ENCODE measurements at places on chromosomes 12 and 14.

DNA sequence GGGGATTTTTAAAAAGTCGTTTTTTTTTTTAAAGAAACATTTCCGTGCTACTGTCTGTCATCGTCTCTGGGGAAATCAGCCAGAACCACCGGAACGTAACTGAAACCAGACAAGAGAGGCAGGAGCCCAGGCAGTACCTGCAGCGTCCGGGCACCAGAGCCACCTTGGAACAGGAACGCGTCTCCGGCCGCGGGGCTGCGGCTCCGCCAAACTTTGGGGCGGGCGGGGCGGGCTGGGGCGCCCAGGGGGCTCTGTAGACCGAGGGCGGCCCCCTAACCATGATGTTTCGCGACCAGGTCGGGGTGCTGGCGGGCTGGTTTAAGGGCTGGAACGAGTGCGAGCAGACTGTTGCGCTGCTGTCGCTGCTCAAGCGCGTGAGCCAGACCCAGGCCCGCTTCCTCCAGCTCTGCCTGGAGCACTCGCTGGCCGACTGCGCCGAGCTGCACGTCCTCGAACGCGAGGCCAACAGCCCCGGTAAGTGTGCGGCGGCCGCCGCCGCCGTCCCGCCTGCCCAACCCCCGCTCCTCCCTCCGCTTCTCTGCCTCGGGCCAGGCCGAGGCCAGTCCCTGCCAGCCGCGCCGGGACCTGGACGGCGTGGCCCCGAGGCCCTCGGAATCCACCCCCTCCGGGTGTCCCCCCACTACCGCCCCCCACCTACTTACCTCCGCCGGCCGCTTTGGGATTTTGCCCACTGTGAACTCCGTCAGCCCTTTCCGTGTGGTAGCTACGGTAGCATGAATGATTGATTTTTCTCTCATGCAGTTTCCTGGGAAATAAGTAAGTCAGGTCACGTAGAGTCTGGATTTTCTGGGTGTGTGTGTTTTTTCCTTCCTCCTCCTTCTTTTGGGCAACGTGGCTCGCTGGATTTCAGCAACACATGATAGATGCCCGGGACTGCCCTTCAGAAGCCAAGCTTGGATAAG lies 972 bp downstream of the SAMD4A start:
- peak; percentile 18 for DNase-seq

DNA sequence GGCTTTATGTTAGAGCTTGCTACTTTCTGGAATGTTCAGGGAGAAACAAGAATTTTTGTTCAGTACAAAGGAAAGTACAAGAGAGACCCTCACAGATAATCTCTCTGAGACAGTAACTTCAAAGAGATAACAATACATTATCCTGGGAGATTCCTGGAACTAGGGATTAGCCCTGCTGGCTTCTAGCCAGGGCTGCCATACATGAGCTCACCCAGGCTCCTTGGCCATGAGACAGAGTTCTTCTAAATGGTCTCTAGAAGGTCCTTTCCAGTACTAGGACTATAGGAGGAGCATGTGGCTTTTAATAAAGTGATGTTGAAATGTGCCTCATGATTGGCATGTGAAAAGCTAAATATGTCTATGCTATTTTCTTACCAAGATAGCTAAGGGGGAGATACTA lies 342.5 kb downstream of the EMP1 start:
- DNase-seq, result no peak

DNA sequence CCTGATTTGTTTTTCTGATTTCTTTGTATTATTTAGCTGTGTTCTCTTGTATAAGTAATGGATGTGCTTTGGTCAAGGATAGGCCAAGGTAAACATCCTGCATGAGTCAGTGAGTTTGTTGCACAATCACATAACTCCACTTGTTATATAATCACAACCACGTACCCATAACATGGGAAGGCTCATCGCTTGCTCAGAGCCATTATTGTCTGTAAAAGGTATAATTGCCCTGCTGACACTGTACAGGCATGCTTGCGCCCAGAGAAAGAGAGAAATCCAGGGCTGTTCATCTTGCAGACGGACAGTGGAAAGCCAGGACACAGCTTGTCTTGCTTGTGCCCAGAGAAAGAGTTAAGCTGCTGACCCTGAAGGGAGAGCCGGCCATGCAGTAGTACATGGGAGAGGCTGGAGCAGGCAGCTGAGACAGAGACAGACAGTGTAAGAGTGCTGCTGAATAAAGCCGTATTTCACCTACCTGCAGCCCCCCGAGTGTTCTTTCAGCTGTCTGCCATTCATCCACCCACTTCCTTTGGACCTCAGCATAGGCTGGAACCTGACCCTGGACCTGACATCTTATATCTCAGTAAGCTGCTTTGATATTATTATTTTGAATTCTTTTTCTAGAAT lies 174.7 kb upstream of the DAAM1 start:
- no peak for DNase-seq

DNA sequence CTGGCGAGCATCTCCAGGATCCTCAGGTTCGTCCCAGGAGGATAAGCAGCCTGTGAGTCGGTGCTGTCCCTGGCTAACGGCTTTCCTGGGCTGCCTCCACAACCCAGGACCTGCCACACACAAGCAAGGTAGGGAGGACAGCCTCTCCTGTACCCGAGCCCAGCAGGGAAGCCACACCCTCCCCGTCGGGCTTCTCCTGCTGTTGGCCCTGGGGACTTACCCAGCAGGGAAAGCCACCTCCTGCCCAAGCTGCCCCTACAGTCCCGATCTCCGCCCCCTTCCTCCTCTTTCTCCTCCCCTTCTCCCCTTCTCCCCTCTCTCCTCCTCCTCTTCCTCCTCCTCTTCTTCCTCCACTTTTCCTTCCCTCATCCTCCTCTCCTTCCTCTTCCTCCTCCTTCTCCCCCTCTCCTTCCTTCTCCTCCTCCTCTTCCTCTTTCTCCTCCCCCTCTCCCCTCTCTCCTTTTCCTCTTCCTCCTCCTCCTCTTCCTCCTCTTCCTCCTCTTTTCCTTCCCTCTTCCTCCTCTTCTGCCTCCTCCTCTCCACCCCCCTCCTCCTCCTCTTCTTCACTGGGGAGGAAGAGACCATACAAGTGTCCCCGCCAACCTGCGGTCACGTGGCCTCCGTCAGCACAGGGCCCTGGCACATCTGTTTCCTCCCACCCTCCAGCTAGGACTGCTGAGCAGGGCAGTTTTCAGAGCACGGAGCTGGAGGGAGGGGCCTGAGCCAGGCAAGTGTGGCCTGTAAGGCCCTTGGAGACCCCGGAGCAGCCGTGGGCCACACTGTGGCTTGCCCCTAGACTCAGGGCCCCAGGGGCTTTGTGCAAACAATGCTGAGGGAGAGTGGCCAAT lies 17.3 kb upstream of the RFLNA start:
- DNase-seq, result no peak

GRCh38 chr12:108457006-108457733 lies 57.9 kb upstream of the FICD start:
- no peak for DNase-seq

GRCh38 chr12:77925536-77926108 lies 94.9 kb downstream of the NAV3 start:
- DNase-seq, result no peak

DNA sequence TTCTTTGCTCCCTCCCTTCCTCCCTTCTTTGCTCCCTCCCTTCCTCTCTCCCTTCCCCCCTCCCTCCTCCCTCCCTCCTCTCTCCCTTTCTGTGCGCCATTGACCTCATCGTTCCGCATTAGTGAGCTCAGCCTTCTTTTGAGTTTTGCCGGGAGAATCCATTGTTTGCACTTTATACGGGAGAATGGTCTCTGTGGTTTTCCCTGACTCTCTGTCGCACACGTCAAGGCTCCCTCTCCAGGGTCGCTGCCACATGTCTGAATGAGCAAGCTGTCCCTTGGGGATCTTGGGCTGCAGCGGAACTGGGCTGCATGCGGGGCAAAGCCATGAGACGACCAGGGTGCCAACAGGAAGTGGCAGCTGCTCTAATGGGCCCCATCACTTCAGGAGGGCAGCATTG lies 118.5 kb downstream of the GLT1D1 start:
- no peak for DNase-seq

DNA sequence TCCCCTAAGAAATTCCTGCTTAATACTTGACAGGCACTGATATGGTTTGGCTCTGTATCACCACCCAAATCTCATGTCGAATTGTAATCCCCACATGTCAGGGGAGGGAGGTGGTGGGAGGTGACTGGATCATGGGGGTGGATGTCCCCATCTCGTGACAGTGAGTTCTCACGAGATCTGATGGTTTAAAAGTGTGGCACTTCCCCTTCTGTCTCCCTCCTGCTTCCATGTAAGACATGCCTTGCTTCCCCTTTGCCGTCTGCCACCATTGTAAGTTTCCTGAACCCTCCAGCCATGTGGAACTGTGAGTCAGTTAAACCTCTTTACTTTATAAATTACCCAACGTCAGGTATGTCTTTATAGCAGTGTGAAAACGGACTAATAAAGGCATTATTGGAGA lies 198.0 kb downstream of the FOXN3 start:
- no peak for DNase-seq

- no peak for DNase-seq
Measured at GRCh38 chr12:59088673-59089072, 168.4 kb upstream of the LRIG3 start.

DNA sequence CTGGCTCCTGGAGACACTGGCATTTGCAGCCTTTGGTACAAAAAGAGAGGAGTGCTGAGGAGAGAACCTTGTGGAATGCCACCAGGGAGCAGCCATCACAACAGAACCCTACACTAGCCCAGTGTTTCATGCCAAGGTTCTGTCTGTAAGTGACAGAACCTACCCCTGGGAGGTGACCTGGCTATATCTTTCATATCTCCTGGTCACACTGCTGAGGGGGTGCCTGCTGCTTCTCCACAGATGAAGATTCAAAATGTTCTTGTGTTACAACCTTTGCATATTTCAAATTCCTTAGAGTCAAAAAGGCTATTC lies 12.7 kb upstream of the EIF4B start:
- no peak for DNase-seq

- no peak for DNase-seq
Measured at GRCh38 chr12:96502477-96502876, 13.1 kb downstream of the CFAP54 start.

- no peak for DNase-seq
Measured at GRCh38 chr14:52272375-52272774, 4.9 kb downstream of the PTGDR start.

- no peak for DNase-seq
Measured at GRCh38 chr14:102013669-102014200, 49.4 kb downstream of the DYNC1H1 start.

DNA sequence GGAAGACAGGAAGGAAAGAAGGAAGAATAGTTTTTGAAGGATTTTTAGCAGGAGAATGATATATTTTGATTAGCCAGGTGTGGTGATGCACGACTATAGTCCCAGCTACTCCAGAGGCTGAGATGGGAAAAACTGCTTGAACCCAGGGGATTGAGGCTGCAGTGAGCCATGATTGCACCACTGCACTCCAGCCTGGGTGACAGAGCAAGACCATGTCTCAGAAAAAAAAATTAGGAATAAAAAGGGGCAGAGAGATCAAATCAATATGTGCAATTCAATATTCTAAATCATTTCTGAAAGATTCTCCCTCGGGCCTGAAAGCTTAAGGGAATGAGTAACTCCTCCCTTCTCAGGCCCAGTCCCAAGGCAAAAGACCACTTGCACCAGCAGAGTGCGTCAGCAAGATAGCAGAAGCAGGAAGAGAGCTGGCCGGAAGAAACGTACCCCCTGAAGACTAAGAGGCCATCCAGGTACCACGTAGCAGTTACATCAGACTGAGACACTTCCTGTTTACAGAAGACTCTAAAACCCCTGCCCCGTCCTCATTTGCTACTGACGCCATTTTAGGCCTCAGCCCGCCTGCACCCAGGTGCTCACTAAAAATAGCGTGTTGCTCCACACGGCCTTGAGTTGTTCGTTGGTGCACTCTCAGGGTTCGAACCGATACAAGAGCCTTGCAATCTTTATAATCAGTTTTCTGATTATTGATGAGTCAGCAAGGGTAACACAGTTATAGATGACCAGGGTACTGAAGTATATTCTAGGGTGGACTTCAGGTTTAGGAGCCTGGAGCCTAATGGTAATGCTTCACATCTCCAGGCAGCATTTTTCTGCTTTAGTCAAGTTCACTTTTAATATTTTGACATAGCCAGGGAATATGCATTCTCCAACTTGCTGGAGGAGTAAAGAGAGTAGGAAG lies 57.7 kb upstream of the CSRP2 start:
- no peak for DNase-seq

DNA sequence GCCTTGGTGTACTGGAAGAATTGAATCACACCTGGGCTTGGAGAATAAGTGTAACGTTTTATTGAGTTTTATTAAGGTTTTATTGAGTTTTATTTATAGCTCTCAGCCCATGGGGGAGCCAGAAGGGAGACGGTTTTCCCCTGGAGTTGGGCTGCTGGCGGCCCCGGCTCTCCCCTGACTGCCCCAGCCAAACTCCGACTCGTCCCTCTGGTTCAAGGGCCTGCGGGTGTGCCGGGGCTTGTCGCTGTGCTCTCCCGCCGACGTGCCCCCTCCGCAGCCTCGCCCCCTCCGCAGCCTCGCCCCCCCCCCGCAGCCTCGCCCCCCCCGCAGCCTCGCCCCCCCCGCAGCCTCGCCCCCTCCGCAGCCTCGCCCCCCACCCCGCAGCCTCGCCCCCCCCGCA lies 326.1 kb upstream of the RTL1 start:
- no peak for DNase-seq

DNA sequence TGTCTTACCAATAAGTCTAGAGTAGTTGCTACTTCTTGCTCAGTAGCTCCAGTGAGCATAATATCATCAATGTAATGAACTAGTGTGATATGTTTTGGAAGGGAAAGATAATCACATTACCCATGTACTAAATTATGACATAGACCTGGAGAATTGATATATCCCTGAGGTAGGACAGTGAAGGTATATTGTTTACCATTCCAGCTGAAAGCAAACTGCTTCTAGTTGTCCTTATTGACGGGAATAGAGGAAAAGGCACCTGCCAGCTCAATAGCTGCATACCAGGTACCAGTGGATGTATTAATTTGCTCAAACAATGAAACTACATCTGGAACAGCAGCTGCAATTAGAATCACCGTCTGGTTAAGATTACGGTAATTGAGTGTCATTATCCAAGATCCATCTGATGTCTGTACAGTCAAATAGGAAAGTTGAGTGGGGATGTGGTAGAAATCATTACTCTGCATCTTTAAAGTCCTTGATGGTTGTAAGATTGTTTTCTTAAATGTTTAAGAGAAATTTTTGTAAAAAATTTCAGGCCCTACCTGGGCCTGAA lies 100.0 kb upstream of the ARHGAP5 start:
- no peak for DNase-seq

DNA sequence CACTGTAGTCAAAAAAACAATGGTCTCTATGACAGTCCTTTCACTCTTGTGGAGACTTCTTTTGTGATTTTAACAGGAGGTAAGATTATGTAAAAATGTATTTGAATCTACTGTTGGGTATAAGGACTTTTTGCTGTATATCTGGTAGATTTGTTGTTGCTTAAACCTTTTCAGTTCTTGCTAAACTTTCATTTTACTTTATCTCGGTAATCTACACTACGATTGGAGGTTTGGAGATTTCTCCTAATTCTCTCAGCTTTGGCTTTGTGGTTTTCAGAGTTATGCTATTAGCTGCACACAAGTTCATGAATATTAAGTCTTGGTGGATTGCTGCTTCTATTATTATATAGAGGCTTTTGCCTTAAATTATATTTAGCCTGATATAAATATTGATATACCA lies 116.6 kb upstream of the HIF1A start:
- DNase-seq, result no peak
